HT1080 (cell line): ENCODE measurements at places on chromosomes 11 and 22. TPM values are rescaled to one million over a fixed set of nuclear protein-coding genes. Genes with fewer than 3 reads are reported as not detected.

GRCh38 chr11:104254347-104254746, 90.4 kb upstream of the PDGFD start:
- peak; percentile 59 for DNase-seq

DNA sequence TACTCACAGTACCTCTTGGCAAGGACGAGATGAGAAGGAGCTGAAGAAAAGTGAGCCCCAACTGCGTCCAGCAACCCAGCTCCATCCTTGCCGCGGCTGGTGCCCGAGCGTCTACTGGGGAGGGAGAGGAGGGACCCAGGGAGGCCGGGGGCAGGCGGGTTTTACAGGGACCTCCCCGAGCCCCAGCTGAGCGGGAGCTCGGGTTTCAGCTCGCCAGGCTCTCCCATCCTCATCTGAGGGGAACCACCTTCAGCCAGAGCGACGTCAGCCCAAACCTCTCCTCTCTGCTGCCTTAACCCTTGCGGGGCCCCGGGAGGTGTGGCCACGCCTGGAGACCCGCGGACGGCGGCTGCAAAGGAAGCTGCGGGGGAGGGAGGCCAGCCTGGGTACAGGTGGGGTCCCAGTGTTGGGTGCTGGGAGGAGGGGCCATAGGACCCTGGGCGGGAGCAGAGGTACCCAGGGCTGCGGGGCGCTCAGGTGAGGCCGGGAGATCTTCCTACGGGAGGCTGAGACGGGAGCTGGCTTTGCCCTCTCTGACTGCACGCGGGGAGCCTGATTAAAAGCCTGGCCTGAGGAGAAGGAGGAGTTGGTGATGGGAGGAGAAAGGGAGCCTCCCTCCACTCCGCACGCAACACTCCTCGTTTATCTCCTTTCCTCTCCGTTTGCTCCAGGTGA, at the start of gene PAMR1:
Gene PAMR1 (minus strand): TSS at position 116 of the 675 bp plus-strand sequence. CDS start 31 bp downstream, at position 85.
- DNase-seq, result no peak

GRCh38 chr22:36277482-36278291, 24.8 kb downstream of the APOL1 start:
- peak; percentile 56 for DNase-seq

- no peak for DNase-seq
These were observed 666 bp downstream of the SLC25A18 start for GRCh38 chr22:17563936-17564391.

Gene PPP1CA
- total RNA-seq, result 324 and 339 TPM in 2 replicates

Gene LINC01488
- total RNA-seq, result not detected in 2 replicates

DNA sequence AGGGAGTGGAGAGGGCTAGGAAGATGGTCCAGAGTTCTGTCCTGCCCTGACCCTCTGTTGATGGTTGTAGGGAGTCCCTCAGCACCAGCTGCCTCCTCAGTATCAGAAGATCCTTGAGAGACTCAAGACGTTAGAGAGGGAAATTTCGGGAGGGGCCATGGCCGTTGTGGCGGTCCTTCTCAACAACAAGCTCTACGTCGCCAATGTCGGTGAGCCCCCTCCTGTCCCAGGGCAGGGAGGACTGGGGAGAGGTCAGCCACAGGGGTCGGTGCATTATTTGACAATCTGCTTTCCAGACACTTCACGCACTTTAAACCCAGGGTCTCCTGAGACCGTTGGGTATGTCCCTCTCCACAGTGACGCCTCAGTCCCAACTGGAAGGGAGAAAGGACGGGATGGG, 18.1 kb downstream of the TAB1 start:
- DNase-seq, result no peak

GRCh38 chr11:112689851-112690250, 271.4 kb upstream of the NCAM1 start:
- no peak for DNase-seq

GRCh38 chr11:119936426-119936825, 201.5 kb downstream of the TRIM29 start:
- DNase-seq, result no peak

DNA sequence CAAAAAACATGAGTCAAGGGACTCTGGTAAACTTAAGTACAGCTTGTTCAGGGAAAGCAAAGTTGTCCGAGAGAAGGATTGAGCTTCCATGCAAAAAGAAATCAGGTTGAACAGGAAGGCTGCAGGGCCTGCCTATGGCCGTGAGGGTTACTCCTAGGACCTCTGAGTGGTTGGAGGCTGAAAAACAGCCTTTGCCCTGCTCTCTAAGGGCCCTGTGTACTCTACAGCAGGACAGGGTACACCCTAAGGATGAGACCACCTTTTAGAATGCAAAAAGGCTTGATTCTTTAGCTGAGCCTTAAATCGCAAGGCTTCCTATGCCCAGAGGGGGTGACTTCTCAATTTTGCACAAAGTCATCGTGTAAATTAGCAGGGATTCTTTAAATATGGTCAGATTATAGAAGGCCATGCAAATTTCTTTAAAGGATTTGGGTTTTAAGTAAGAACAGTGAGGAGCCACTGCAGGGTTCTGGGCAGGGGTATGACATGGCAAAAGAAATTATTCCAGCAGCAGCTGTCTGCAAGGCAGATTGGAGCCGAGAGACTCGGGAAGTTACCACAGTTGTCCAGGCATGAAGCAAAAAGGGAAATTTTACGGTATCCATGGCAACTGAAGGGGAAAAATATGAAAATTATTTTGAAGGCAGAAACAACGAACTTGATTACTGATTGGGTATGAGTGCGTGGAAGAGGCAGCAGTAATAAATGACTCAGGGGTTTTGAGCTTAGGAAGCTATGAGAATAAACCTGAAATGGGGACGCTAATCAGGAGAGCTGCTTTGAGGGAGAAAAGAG, 91.8 kb downstream of the FAM76B start:
- no peak for DNase-seq

GRCh38 chr11:30015725-30016412, 961 bp downstream of the KCNA4 start:
- no peak for DNase-seq

Gene C2CD2L
- total RNA-seq, result 17.2 and 17.8 TPM in 2 replicates

- peak; percentile 76 for DNase-seq
These were observed 268.4 kb downstream of the ETS1 start for GRCh38 chr11:128318856-128319474.

GRCh38 chr11:88799771-88800500, 265.8 kb downstream of the GRM5 start:
- DNase-seq, result no peak

Gene NCAM1
- 24.2 and 26.3 TPM in 2 replicates for total RNA-seq

DNA sequence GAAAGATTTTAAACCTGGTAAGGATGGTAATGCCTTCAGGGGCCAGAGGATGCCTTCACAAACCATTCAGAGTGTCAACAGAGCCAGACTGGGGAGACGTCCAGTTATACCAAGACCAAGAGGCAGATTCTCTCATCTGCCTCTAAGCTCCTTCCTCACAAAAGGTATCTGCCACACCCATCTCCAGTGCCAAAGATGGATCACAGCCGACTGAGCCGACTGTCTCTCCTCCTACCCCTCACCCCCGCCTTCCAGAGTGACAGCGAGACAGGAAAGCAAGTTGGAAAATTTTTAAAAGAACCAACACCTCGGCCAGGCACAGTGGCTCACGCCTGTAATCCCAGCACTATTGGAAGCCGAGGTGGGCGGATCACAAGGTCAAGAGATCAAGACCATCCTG, 79.1 kb upstream of the AKIP1 start:
- no peak for DNase-seq

GRCh38 chr11:72573072-72573854, 101.0 kb downstream of the PDE2A start:
- DNase-seq, result peak; percentile 65

Gene F2
- not detected in 2 replicates for total RNA-seq

- DNase-seq, result no peak
These were observed 171.2 kb downstream of the C11orf91 start for GRCh38 chr11:33529461-33529860.

DNA sequence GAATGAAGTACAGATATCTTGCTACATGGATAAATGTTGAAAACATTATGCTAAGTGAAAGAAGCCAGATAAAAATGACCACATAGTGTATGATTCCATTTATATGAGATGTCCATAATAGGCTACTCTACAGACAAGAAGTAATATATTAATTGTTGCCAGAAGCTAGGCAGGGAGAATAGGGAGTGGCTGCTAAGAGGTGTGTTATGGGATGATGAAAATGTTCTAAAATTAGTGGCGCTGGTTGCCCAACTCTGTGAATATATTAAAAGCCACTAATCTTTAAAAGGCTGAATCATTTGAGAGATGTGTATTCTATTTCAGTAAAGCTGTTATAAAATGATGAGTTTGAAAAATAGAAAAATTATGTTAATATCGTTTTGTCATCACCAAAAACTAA, 144.4 kb downstream of the NCAM1 start:
- DNase-seq, result no peak

DNA sequence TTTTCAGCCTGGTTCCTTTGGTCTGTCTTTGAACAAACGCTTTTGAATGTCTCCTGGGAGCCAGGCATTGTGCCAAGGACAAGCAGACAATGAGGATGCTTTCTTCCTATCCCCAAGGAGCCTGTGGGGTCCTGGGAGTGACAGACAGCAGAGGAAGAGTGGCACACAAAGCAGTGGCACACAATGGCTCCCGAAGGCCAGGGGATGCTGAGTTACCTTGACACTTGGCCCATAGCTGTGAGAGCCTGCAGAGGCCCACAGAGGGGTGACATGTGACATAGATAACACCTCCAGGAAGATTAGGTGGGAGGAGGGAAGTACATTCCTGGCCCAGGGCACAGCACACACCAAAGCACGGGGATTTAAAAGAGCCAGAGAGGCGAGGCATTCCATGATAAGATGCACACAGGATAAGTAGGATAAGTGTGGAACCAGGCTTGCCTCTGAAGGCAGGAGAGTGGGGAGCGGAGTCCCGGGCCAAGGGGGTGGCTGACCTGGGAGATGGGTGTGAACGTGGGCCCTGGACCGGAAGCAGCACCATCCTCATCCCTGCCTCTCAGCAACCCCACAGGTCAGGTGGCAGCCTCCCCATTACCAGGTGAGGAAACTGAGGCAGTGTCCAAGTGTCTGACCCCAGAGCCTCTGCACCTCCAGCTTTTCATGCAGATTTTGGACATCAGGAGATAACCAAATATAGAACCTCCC, 6.3 kb downstream of the UPB1 start:
- DNase-seq, result no peak

Gene TUB
- 4.4 and 4.7 TPM in 2 replicates for total RNA-seq

- no peak for DNase-seq
These were observed 62.7 kb downstream of the STK33 start for GRCh38 chr11:8531312-8531711.

DNA sequence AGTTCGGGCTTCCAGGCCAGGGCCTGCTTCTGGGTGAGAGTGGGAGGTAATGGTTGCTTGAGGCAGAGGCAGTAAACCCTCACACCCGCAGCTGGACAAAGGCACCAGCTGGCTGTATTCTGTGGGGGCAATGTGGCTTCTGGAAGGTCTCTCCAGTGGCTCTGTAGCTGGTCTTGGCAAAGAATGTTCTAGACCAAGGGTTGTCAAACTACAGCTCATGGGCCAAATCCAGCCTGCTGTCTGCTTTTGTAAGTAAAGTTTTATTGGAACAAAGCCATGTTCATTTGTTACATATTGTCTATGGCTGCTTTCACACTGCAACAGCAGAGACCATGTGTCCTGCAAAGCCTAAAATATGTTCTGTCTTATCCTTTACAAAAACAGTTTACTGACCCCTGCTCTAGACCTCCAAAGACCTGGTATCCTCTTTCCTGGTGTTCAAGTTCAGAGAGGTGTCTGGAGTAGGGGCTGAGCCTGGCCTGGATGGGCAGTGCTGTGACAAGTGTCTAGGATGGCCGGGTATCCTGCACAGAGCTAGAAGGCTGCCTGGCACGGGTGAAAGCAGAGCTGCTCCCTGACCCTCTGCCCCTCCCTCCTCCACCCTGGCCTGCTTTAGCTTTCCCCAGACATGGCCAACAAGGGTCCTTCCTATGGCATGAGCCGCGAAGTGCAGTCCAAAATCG, 3.4 kb downstream of the TAGLN start:
- DNase-seq, result no peak
